ENCODE measurements at places on chromosomes 13 and 19.

DNA sequence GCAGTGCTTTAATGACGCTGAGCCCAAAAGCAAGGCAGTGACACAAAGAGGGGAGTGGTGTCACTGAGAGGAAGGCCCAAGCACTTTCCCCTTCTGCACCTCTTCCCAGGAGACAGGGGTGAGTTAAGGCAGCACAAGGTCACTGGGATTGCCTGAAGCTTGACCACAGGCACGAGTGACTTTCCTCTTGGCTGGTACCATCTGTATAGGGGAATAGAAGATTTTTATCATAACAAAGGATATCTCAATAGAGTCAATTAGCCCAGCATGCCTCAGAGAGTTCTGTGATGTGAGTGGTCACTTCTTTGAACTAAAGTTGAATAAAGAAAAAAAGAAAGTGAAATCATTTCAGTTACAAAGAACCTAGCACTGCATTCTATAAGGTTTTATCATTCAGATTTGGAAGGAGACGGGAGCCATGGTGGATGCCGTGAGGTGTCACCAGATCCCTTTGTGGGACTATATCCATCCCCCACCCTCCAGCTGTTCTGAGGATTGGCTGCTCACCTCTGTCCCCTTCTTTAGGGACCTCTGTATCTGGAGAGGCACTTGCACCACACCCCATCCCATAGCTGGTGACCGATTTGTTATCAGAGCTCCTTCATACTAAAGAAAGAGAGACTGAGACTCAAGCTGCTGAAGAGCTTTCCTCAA is 291.2 kb downstream of the DCT start:
- no peak for DNase-seq

DNA sequence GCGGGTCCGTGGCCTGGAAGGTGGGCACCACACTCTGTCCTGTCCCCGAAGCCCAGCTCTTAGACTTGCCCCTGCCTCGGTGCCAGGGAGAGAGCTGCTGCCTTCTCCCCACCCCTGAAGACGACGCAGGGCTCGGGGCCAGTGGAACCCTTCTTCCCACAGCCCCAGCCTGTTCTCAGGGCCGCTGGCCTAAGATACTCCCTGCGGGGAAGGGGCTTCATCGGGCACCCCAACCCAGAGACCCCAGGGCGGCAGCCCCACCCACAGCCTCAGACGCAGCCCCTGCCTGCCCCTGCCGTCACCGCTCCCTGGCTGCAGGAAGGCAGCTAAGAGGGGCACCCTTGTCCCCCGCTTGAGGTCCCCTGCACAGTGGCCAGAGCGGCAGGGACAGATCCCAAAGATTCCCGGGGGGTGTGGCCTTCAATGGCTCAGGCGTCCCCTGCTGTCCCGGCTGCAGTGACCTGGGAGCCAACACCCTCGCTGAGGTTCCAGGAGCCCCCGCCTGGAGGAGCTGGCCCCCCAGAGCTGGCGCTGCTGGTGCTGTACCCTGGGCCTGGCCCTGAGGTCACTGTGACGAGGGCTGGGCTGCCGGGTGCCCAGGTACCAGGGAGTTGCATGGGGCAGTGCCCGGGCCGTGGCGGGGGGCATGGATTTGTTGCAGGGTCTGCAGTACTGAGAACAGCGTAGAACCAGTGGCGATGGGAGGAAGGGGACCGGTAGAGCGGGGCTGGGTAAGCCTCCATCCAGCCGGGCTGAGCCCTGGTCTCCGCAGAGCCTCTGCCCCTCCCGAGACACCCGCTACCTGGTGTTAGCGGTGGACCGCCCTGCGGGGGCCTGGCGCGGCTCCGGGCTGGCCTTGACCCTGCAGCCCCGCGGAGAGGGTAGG is 1.0 kb downstream of the AMH start:
- no peak for DNase-seq

GRCh38 chr13:30523211-30523610 is 57.5 kb upstream of the HMGB1 start:
- no peak for DNase-seq

DNA sequence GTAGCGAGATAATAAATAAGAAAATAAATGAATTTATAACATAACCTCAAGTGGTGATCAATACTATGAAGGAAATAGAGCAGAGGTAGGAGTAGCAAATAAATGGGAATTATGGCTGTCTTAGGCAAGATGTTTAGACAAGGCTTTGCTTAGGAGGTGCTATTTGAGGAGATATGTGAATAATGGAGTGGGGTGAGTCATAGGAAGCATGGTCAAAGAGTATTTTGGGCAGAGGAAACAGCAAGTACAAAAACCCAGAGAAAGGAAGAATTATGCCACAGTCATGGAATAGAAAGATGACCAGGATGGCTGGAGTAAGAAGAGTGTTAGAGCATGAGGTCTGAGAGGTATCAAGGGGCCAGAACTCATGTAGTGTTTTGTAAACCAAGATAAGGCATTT is 33.6 kb upstream of the LPAR6 start:
- DNase-seq, result no peak

DNA sequence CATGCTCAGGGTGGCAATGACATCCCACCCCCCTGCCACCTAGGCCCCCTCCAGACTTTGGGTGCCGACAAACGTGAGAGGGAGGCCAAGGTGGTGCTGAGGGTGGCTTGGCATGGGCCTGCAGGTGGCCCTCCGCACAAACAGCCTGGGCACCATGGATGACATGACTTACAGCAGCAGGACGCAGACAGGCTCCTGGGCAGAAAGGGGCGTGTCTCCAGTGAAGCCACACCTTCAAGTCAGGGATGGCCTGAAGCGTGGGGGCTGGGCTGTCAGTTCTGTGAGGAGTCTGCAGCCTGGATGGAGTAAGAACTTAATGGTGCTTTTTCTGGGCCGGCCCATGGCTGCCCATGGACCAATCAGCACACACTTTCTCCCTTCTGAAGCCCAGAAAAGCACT is 25.3 kb downstream of the POMP start:
- DNase-seq, result no peak

- DNase-seq, result no peak
Observed at GRCh38 chr13:51237386-51237785, 15.2 kb downstream of the FAM124A start.

GRCh38 chr19:46660008-46660517 is 919 bp downstream of the DACT3 start:
- no peak for DNase-seq

DNA sequence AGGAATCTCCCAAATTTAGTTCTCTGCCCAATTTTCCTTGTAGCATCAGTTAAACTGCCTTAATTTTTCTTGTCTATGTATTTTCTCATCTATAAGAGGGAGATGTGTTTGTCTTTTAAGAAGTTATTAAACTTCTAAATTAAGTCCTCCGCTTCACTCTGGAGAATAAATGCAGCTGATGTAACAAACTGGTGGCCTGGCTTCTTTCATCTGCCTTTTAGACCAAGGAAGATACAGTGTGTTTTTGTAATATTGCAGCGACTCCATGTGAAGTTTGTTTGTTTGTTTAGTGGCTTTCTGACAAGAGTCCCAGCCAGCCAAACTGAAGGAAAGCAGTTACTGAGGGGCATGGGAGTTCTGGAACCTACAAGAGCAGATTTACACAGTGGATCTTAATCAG is 56.4 kb downstream of the KLF12 start:
- DNase-seq, result no peak

GRCh38 chr13:61908906-61909615 is 493.4 kb upstream of the PCDH20 start:
- DNase-seq, result no peak

DNA sequence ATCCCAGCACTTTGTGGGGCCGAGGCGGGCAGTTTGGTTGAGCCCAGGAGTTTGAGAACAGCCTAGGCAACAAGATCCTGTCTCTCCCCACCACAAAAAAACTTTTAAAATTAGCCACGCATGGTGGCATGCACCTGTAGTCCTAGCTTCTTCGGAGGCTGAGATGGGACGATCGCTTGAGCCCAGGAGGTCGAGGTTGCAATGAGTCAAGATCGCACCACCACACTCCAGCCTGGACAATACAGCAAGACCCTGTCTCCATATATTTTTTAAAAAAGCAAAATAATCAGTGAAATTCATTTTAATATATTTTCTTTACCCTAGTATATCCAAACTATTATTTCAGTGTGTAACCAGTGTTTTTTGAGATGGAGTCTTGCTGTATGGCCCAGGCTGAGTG is 8.2 kb downstream of the AP2A1 start:
- no peak for DNase-seq

GRCh38 chr13:88617176-88617575 is 946.0 kb downstream of the SLITRK5 start:
- DNase-seq, result no peak

GRCh38 chr19:38686530-38686888 is 39.1 kb downstream of the ACTN4 start:
- no peak for DNase-seq

DNA sequence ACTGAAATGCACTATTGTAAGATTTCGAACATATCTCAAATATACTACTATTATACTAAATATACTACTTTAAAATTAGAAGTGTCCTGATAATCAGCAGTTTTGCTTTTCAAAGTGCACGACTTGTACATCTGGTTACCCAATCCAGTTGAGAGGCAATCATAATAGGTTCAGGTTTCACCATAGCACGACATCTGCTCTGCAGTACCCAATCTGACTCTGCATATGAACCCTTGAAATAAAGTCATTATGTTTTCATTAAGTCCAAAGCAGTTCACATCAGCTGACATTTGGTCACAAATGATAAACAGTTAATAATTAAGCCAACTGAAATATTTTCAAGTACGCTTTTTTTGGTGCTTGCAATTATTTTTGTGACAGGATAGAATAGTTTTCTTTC is 90.6 kb downstream of the PCDH9 start:
- DNase-seq, result no peak

GRCh38 chr13:44726214-44726613 is 150.1 kb upstream of the TSC22D1 start:
- DNase-seq, result no peak

GRCh38 chr13:110347535-110348308 is 40.6 kb downstream of the COL4A2 start:
- DNase-seq, result no peak

- peak; percentile 43 for DNase-seq
Observed at GRCh38 chr19:5951338-5951861, 26.5 kb downstream of the RANBP3 start.

DNA sequence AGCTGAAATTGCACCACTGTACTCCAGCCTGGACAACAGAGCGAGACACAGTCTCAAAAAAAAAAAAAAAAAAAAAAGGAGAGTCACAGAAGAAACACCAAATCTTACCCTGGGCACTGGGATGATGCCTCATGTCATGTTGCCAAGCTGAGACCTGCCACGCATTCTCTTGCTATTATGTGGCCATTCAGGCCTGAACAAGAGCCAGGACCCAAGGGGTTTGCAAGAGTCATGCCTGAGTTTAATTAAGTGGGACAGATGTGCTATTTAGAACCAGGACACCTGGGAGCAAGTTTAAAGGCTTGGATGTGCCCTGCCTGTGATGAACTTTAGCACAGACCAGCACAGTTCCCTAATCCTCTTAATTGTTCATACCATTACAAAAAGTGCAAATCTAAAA is 9.8 kb downstream of the PNMA8A start:
- no peak for DNase-seq

GRCh38 chr13:44451651-44452050 is 78.0 kb downstream of the SERP2 start:
- no peak for DNase-seq

- no peak for DNase-seq
Observed at GRCh38 chr19:1107661-1108261, 4.0 kb downstream of the GPX4 start.

- no peak for DNase-seq
Observed at GRCh38 chr13:35210261-35210660, 266.2 kb downstream of the MAB21L1 start.

DNA sequence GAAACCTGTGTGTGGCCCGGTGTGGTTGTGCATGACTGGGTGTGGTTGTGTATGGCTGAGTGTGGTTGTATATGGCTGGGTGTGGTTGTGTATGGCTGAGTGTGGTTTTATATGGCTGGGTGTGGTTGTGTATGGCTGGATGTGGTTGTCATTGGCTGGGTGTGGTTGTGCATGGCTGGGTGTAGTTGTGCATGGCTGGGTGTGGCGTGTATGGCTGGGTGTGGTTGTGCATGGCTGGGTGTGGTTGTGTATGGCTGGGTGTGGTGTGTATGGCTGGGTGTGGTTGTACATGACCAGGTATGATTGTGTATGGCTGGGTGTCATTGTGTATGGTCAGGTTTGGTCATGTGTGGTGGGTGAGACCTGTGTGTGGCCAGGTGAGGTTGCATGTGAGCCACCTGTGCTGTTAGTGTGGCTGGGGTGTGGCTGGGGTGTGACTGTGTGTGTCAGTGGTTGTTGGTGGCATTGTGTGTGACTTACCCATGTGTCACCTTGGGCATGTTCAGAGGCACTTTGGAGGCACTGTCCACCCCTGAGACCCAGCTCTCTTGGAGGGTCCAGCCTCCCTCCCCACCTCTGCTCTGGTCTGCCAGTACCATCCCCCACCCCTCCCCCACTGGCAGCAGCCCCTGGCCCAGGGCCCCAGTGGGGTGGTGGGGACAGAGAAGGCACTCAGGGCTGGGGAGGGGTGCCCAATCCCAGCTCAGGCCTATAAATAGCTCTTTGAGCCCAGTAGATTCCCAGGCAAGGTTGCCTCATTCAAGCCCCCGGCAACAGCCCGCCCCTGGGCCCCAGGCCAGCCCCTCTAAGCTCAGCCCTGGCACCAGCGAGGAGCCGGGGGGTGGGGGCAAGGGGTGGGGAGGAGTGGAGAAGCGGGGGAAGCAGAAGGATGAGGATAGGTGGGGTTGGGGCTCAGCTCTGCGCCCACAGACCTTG is 3.9 kb upstream of the NCAN start:
- DNase-seq, result peak; percentile 35

DNA sequence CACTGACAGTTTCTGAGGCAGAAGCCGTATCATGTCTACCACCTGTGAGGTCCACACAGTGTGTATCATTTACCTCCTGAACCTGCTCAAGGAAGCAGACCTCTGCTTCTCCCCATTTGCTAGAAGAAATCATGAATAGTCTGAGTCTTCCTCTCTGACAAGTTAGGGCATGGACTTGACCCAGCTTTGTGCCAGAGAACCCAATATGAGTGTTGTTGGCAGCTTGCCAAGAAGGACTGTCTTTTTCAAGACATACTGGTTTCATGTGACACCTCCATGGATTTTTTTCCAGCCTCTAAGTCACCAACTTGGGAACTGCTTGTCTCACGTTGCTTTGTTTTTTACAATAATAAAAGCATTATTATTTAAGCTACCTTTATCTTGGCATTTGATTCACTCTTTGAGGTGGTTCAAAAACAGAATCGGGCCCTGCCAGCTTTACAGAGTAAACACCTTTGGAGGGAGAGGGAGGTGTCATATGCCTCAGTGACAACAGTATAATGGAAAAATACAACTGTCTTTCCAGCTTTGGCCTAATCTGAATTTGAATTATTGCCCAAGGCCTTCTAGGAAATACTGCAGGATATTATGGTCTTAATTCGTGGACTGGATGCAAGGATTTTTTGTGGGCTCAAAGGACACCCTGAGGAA is 9.6 kb downstream of the ZNF211 start:
- DNase-seq, result no peak

DNA sequence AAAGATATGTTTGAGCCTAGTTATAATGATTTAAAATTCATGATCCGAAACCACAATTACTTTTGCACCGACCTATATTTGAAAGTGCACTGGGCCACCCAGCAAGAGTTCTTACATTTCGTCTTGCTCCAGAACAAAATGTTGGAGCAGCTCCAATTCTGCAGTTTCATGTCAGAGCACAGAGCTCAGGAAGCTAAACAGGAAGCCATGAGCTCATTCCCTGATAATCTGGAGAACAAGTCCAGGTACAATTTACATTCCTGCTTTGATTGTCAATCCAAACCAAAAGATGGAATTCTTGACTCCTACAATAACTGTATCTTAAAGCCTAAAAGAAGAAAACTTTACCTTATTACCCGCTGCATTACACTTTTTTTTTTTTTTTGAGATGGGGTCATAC is 131.8 kb downstream of the KCTD12 start:
- DNase-seq, result no peak
